Stimulated activated CD8-positive, alpha-beta memory T cell treated with anti-CD3 and anti-CD28 coated beads, Interleukin-12 subunit alpha, Interleukin-12 subunit beta, amount 100 ng/mL, for 4 hours (primary cell): ENCODE measurements at places on chromosomes 1 and 21.
A peak's percentile ranks its signal among the peaks of the same experiment; 100 is the strongest.

DNA sequence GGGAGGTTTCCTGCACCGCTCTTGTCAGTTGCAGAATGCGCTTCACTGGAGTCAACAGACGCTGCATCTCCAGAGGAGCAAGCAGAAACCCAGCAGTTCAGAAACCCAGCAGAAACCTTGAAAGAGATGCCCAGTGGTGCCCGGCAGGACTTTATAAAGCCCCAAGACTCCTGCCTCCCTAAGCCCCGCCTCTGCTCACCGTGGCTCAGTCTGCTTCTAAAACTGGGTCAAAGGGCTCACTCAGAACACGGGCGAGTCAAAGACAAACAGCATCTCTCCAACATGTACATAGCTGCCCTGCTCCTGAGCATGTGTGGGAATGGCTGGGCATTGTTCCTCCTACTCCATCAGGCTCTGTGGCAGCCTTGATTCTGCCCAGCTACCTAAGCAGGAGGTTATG, at the start of gene HMGCS2:
Gene HMGCS2, minus strand, starts transcription at position 128 of the 400 bp plus-strand sequence. Its CDS starts 61 bp downstream, at position 67.
- no peak for DNase-seq

DNA sequence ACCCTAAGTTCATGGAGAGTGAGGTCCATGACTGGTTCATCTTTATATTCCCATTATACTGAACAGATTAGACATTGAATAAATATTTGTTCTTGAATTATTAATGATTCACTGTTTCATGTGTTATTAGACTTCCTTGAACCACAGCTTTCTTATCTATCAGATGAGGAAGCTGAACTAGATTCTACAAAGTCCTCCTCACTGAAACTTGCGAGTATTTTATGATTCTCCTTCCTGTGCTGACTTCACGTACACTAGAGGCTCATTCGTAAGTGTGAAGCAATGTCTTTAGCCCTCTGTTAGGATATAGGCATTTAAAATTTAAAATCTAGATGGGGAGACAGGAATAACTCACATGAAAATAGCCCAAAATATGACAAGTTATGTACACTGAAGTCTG, 95.6 kb upstream of the IRF2BP2 start:
- DNase-seq: no peak

GRCh38 chr1:237041795-237042525, at the start of gene RYR2:
Gene RYR2 (plus strand): TSS chr1:237042184. CDS start chr1:237042522, 338 bp downstream.
- no peak for DNase-seq

- no peak for DNase-seq
These were observed 28.0 kb downstream of the ITSN1 start for GRCh38 chr21:33670076-33670978.

GRCh38 chr21:44424608-44425306, 30.6 kb upstream of the LRRC3 start:
- no peak for DNase-seq

DNA sequence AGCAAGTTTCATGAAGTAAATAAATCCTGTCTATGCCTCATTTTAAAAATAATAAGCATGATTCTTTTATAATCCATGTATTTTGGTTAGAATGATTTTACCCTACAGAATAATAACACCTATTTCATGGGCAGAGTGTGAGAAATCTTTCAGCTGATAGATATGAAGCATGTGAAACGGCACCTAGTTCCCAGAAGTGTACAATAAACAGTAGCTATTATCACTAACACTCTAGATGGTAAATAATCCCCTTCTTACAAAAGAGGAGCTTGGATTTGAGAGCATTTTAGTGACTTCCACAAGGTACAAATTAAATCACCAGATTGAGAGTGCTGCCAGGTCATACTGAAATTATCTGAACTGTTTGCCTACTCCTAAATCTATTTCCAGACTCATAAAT, 95.3 kb upstream of the NRIP1 start:
- DNase-seq: no peak

DNA sequence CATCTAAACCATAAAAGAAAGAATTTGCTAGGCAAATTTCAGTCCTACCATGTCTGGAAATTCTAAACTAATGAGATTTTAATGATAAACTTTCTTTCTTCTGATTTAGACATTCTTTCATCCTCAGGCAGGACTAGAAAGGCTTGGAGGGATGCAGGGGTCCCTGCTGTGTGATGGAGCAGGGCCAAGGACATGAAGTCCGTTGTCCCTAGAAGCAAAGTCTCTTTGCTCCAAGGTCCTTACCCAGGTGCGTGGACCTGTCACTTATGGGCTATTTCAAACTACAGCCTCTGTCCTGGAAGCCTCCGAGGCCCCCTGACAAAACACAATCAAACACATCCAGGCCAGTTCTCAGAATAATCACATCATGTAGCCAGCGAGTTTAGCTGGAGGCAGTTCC, 26.6 kb downstream of the URB1 start:
- DNase-seq: no peak

- DNase-seq: no peak
These were observed 1260.3 kb downstream of the PLA2G4A start for GRCh38 chr1:188089015-188089414.

DNA sequence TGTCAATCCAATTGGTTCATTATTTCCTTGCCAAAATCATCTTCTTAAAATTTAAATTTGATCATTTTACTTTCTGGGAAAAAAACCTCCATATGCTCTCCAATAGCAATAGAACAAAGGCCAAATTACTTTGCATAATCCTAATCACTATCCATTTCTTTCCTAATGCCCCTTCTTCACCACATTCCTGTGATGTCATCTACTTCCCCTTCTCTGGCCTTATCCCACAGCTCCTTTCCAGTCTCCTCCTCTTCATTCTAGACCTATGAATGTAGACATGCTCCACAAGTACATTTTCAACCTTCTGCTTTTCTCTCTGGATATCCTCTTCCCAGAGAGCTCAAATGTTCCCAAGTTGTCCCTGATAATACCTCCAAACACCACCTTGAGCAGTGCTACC, 216.6 kb downstream of the MRPL39 start:
- DNase-seq: no peak

DNA sequence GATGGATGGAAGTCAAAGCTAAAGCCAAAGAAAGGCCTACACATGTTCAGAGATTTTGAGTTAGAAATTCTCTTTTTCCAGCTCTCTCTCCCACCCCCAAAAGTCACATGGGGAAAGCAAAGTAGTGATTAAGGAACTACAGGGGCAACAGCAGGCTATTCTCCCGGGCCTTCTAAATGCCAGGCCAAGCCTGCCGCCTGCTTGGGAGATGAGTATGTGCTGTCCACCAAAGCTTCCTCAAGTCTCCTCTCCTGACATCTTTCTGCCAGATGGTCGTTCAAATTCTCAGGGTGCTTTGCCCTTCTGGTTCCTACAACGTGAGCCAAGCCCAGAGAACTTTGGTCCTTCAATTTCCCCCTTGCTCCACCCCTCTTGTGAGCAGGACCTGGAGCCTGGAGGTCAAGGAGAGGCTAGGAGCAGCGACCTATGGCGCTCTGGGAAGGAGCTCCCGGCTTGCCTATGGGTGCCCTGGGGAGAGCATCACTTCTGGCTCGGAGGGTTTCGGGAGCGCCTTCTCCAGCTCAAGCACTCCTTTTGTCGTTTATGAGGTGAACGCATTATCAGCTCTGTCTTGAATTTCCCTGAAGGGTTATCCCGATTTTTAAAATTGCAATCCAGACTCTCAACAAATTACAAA, 4.4 kb upstream of the PRRX1 start:
- DNase-seq: no peak

DNA sequence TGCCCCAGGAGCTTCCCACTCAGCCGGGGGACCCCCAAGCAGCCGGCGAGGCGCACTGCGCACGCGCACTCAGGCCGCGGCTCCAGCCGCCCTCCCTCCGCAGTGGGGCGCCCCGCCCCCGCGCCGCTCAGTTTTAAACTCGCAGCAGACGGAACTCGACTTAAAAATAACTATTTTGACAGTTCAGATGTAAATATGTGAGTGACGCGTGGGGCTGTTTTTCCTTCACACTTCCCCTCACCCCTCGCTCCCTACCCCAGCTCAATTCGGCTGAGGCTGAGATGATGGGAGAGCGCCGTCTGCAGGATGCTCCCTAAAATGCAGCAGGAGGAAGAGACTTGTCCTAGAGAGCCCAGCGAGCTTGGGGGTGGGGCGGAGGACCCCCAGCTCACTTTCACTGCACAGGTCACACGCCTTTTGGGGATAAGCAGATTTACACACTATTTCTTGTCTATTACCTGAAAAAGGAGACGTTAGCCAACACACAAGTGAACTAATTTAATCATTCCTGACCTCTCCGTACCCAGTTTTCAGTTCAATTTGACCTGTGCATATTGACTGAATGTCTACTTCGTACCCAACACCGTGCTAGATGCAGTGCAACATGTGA, 8.9 kb upstream of the LEMD1 start:
- DNase-seq: peak; percentile 30

DNA sequence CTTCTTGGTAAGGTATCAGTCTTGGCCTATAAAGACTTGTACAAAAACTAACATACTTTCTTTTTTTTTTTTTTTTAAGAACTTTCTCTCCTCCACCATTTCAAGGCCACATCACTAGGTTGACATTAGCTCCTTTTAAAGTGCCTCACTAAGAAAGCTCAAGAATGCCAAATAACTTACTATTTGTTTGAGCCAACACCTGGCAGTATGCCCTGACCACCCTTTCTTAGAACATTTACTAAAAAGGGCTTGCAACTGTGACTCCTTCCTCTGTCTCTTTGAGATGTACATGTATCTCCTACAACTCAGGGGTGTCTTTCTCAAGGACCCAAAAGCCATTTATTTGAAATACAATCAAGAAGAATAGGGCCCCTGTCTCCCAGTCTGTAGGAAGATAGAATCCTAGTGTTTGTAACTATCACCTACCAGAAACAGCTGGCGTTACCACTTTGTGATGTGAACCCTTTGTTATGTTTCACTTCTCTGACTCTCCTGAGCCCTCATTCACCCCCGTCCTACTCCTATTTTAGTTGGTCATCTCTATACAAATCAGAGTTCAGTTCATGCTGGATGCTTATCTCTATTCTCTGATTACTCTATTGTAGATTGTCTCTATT, 12.2 kb upstream of the SAMD13 start:
- DNase-seq: no peak

- no peak for DNase-seq
These were observed 27.3 kb downstream of the STUM start for GRCh38 chr1:226575739-226576378.

DNA sequence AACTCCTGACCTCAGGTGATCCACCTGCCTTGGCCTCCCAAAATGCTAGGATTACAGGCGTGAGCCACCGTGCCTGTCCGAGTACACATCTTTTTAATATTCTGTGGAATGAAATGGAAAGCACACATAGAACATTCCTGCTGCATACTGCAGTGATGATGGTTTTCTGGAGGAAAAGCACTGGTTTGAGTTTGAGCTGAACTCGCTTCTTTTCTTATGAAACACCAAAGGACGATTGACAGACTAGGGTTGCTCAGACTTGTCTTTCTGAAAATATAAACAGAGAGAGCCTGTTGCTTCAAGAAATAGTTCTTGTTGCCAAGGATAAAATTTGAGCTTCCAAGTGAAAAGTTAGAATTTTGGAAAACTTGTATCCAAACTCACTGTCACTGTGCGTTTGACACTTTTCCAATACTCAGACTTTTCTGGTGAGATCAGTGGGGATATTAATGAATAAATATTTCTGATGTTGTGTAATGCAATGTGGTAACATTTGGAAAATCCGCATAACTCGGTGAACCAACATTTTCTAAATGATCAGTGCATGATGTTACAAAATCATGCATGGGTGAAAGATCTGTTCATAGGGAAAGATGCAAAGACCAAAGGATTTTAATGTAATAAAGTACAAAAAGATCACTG, 15.0 kb upstream of the ERMAP start:
- DNase-seq: no peak

GRCh38 chr1:4597020-4597419, 57.4 kb upstream of the AJAP1 start:
- DNase-seq: no peak

GRCh38 chr1:1020415-1021009, 592 bp downstream of the AGRN start:
- no peak for DNase-seq

DNA sequence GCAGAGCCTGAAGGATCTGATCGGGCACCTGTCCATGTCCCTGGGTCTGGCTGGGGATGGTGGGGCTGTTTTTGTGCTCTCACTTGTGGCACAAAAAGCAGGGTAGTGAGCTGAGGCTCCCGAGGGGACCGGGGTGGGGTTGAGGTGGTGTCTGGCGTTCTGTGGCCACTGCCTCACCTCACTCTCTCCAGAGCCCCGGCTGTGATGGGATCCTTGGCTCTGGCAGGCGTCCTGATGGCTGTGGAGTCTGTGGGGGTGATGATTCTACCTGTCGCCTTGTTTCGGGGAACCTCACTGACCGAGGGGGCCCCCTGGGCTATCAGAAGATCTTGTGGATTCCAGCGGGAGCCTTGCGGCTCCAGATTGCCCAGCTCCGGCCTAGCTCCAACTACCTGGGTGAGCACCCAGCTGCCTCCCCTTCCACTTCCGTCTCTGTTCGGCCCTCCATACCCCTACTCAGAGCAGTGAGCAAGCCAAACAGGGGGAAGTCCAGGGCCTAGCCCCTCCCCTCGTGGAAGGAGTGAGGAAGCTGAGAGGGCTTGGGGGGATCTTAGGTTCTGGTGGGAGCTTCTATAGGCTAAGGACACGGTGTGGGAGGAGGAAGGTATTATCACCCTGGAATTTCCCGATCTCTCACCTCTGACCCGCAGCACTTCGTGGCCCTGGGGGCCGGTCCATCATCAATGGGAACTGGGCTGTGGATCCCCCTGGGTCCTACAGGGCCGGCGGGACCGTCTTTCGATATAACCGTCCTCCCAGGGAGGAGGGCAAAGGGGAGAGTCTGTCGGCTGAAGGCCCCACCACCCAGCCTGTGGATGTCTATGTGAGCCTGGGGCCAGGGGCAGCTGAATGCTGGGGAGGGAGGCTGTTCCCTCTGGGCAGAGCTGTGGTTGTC, 7.0 kb downstream of the ADAMTSL4 start:
- no peak for DNase-seq

- DNase-seq: no peak
These were observed 6.4 kb downstream of the PPP2R5A start for GRCh38 chr1:212291505-212292134.

DNA sequence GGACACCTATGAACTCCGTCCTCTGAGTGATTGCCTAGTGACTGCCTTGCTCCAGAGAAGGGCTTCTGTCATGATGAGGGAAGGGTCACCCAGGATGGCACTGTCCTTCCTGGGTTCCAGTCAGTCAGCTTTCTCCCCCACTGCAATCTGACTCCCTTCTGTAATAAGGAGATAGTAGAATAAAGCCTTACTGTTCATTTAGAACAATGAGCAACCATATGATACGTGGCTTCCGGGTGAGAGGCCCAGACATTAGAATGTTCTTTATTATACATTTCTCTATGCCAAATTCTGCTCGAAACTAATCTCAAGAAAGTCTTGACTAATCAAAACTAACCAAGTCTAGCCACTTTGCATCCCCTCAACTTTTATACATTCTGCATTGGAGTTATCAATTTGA, 8.5 kb upstream of the MTMR11 start:
- DNase-seq: no peak

- no peak for DNase-seq
These were observed 6.4 kb upstream of the S100A8 start for GRCh38 chr1:153397051-153397923.
